Activated T-cell treated with anti-CD3 and anti-CD28 coated beads for 1 hour (primary cell): ENCODE measurements at places on chromosomes 16 and 17.

GRCh38 chr17:66518677-66519076, 216.3 kb downstream of the PRKCA start:
- no peak for DNase-seq

GRCh38 chr17:80177986-80178595, 8.3 kb downstream of the CARD14 start:
- no peak for DNase-seq

DNA sequence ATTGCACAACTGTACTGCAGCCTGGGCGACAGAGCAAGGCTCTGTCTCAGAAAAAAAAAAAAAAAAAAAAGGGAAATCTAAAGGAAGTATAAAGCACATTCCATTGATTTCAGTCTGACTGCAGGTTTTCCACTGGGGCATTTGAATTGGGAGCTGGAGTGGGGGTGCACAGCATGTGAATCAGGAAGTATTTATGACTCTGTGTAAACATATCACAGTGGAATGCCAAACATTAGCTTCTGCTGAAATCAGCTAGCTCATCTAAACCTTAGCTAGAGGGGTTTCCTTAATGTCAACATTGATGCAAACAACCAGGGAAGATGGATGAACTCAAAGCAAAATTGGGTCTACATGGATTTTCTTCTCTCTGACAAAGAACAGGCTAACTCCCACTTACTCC, 641.0 kb upstream of the EEF2KMT start:
- no peak for DNase-seq

DNA sequence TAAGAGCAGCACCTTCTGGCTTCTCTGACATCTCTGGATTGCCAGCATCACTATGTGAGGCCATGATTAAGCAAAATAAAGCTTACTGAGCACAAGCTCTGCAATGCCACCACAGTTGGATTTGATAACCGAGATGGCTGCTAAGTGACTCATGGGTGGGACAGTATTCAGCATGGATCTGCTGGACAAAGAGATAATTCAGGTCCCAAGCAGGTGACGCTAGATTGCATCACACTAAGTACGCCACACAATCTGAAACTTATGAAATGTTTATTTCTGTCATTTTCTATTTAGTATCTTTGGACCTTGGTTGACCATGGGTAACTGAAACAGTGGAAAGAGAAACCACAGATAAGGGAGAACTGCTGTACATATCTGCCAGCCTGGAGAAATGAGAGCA, 27.4 kb downstream of the CDRT15 start:
- no peak for DNase-seq

GRCh38 chr17:66585472-66585871, 249.4 kb upstream of the CACNG5 start:
- no peak for DNase-seq

DNA sequence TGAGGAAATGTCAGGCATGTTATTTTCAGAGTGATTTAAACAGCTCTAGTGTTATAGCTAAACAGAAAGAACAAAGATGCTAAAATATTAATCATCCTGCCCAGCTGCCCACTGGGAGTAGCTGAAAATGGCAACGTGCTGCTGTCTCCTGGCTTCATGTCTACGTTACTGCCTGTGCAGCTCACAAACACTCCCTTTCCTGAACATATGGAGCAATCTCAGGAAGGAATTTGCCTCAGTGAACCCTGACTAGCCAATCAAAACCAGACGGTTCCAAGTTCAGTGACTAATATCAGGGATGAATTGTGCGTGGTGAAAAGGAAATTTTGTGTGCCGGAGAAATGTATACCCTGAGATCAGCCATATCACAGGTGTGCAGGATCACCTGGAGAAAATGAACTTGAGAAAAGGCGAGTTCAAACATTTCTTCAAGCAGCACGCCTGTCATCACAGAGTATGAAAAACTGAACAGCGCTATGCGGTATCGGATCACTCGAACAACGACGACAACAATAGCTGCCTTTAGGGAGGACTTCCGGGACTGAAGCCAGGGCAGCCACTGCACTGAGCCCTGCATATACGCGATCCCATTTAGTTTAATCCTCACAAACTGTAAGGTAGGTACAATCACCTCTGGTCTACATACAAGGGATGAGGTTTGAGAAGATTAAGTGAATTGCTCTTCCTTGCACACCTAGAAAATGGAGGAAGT, 110.3 kb downstream of the STX8 start:
- DNase-seq, result no peak

DNA sequence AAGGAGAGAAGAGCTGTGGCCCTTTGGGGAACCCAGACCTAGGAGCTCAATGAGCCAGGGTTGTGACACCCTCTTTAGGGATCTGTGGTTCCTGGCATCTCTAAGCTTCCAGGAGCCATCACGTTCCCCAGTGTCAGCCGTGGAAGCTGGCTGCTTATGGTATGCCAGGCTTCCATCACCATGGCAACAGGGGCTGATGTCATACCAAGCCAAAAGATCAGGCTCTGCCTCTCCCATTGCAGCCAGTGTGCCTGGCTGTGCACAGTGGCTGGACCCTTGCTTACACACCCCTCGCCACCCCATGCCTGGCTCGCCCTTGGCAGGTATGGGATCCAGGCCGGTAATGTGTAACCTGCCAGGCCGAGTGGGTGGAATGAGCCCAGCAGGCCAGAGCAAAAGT, 91.1 kb downstream of the SSH2 start:
- no peak for DNase-seq

- DNase-seq, result no peak
Observed at GRCh38 chr17:77930780-77931768, 27.4 kb upstream of the TNRC6C start.
